ENCODE measurements at places on chromosomes 12 and 14. TPM values are rescaled to one million over a fixed set of nuclear protein-coding genes. Genes with fewer than 3 reads are reported as not detected.

DNA sequence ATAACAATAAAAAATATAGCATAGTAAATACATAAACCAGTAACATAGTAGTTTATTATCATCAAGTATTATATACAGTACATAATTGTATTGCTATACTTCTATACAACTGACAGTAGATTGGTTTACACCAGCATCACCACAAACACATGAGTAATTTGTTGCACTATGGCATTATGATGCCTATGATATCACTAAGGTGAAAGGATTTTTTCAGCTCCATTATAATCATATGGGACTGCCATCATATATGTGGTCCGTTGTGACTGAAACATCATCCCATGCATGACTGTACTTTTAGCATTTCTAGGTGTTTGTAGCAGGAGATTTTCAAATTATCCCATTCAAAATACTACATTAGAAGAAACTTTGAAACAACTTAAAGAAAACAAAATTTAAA lies 77.8 kb downstream of the IFT81 start:
- DNase-seq = no peak

DNA sequence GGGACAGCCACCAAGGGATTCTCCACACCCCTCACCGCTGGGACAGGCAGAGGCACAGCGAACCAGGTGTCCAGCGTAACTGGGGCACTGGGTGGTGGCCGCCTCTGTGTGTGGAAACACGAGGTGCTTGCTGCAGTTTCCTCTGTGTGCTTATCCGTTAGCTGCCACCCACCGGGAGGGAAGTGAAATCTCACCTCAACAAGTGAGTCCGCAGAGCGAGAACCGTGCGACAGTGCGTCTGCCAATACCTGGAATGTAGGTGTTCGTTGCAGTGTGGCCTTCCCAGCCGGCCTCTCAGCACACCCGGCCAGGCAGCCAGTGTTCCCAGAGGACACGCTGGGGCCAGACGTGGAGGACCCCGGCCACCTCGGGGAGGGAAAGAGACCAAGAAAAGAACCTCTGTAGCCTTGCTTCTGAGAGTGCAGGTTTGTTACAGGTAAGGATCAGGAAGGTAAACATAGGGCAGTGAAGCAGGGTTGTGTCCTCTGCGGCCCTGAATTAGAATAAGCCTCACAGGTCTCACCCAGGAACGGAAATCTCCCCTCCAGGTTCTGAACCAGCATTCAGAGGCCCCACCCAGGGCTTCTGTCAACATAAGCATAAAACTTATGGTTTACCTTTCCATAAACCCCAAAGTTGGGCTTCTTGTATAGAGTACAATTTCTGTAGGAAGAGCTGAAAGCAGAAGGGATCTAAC lies 1.5 kb downstream of the BCL2L14 start:
- DNase-seq = no peak

- DNase-seq = no peak
These were observed 17.9 kb downstream of the RAD52 start for GRCh38 chr12:931591-931990.

The SLC22A17 gene
- total RNA-seq = 53.7 TPM

The KNTC1 gene
- 36.0 TPM for total RNA-seq

The SOX5 gene
- 42.1 TPM for total RNA-seq

The INHBE gene
- total RNA-seq = not detected

DNA sequence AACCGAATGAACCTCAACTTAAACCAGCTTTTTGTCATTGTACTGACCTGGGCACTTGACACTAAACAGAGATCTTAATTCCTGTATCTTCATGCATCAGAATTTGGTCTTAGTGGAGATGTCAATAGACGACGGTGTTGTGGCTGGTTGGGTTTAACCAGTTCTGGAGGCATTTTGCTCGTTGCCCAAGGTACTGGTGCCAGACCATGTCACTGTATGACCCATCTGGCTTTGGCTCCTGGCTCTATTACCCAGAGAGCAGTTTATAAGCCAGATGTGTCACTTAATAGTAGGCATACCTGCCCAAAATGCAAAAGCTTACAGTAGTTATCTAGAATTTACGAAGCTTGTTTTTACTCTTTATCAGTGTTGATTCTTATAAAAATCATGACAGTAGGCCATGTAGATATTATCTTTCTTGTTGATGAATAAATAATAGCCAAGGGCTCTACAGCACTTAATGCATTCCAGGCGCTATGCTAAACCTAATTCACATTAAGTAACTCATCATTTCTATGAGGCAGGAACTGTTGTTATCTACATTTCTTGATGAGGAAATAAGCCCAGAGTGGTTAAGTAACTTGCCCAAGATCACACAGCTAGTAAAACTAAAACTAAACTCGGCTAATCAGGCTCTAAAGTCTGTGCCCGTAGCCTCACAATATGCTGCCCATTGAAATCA lies 179.7 kb upstream of the HIF1A start:
- DNase-seq = no peak

DNA sequence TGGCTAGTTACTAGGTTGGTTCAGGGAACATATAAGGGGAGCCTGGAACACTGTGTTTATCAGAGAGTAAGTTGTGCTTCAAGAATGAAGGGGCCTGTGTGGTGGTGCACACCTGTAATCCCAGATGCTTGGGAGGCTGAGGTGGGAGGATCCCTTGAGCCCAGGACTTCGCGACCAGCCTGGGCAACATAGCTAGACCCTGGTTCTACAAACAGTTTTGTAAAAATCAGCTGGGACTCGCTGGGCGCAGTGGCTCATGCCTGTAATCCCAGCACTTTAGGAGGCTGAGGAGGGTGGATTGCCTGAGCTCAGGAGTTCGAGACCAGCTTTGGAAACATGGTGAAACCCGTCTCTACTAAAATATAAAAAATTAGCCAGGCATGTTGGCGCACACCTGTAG lies 42.1 kb upstream of the GPR132 start:
- DNase-seq = no peak

- DNase-seq = no peak
These were observed 606 bp downstream of the TNFAIP2 start for GRCh38 chr14:103123634-103124500.

DNA sequence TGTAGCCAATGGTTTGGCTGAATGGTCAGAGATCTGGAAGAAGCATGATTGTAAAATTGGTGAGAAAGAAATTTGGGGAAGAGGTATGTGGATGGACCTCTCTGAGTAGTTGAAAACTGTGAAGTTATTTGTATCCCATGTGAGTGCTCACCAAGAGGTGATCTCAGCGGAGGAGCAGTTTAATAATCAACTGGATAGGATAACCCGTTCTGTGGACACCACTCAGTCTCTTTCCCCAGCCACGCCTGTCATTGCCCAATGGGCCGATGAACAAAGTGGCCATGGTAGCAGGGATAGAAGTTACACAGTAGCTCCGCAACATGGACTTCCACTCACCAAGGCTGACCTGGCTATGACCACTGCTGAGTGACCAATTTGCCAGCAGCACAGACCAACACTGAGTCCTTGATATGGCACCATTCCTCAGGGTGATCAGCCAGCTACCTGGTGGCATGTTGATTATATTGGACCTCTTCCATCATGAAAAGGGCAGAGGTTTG lies 257.4 kb upstream of the ATXN7L3B start:
- no peak for DNase-seq

The WBP11 gene
- 20.3 TPM for total RNA-seq

The TAS2R43 gene
- 5.2 TPM for total RNA-seq

The LBHD2 gene
- total RNA-seq = not detected

GRCh38 chr14:90649083-90649482 lies 167.1 kb downstream of the TTC7B start:
- DNase-seq = no peak

DNA sequence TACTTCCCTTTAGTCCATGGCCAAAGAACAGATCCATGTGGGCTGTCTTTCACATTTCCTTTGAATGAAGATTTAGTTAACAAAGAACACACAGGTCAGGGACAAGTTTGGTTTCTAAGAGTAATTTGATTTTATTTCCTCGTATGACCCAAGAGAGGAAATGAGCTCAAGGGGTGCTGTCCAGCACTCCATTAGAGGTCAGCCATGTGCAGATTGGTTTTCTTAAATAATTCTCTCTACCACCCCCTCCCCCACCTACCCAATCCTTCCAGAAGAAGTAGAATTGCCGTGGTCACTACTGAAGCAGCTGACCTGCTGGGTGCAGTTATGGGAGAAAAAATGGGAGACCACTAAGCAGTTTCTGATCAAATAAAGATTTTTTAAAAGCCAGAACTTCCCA lies 13.9 kb upstream of the OAS1 start:
- DNase-seq = no peak

DNA sequence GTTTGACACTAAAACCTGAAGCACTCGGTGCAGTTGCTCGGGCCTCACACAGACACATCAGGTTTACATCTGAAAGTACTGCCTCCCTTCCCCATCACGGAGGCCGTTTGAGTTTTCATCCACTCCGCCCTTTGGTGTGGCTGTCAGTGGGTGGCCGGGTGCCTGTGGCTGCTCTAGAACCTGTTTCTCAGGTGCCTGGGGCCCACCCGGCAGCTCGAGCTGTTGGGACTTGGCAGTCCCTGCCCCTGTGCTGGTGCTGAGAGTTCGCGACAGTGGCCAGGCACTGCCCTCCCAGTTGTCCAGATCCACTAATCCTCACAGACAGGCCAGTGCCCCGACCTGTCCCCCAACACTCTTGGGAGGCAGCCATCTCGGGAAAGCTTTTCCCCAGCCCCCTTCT lies 22.4 kb downstream of the XRCC3 start:
- no peak for DNase-seq

- DNase-seq = peak; percentile 75
These were observed 33.2 kb downstream of the WBP11 start for GRCh38 chr12:14769969-14770495.

The WSCD2 gene
- total RNA-seq = 0.44 TPM

GRCh38 chr14:32330351-32331111 lies 1.4 kb downstream of the AKAP6 start:
- DNase-seq = no peak

- no peak for DNase-seq
These were observed 52.5 kb downstream of the LMO3 start for GRCh38 chr12:16553457-16553856.

The RD3L gene
- not detected for total RNA-seq

DNA sequence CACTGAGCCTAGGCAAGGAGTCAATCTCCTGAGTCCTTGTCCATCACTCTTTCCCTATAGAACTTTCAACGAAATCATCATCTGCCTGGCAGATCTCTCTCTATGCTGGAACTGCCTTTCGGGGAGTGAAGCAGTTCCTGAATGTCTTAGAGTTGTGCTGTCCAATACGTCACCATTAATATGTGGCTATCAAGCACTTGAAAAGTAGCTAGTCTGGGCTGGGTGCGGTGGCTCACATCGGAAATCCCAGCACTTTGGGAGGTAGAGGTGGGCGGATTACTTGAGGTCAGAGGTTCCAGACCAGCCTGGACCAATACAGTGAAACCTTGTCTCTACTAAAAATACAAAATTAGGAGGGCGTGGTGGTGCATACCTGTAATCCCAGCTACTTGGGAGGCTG lies 35.1 kb downstream of the NRDE2 start:
- no peak for DNase-seq

The TMCC3 gene
- 8.9 TPM for total RNA-seq

DNA sequence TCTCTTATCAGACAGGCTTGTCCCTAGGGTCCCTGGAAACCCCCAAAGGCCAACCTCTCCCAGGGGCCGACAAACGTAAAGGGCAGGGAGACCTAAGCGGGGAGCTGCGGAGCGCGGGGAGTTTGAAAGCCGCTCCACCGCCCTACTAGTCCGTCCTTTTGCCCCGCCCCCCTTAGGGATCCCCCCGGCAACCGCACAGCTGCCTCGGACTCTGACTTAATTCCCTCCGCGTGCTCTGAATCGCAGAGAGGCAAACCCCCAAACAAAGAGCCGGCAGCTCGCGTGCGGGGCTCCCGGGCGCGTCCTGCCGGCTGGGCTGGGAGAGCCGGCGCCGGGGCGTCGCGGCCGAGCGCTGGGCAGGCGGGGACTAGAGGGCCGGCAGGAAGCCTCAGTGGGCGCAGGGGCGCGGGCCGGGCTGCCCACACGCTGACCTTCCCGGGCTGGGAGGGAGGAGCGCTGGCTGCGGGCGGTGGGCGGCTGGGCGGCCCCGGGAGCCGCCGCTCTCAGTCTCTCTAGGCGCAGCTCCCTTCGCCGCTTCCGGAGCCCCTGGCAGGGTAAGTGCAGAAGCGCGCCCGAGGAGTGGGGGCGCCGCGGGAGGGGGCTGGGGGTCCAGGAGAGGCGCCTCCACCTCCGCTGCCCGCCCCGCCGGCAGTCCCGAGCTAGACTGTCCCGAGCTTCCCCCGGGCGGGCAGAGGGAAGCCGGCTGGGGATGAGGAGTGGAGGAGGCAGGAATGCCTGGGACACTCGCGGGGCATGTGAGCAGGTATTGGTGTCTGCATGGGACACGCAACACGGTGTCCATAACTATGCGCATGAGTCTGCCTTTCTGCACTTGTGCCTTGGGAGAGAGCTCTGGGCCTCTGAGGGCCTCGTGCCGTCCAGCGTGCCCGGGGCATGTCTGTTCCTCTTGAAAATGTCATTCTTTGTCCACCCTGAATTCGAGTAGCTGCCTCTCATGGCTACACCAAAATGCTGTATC lies at the start of gene TSPAN11:
TSS of gene TSPAN11 (plus strand) at position 506 of the 979 bp plus-strand sequence. CDS start 27,244 bp downstream, outside the sequence.
- DNase-seq = no peak

DNA sequence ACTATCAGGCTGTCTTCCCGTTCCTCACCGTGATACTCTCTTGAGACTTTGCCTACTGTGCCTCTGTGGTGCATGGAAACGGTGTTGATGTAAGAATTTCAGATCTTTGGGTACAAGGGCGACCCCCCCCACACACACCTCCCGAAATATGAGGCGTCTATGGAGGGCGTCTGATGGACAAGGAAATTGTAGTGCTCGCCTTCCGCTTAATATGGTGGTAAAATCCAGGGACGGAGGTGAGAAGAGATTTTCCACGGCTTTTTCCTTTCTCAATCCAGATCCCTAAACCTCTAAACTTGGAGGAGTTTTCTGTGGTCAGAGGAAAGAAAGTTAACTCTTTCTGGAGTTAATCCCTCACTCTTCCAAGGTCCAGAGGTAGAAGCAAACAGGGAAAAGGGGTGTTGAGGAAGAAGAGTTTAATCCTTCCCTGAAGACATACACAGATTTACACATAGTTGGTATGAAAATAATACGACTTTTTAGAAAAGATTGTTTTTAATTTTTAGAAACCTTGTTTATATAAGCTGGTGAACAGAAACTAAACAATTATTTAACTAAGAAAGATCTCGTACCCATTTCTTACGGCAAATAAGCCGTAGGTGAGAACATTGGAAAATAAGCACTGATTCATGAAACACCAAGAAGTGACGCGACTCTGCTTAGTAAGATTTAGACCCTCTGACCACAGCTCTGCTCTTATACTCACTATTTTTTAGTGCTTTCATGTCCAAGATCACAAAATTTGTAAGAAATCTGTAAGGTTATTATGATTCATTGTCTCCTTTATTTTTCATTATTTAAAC lies 23.1 kb upstream of the RNASE12 start:
- no peak for DNase-seq

DNA sequence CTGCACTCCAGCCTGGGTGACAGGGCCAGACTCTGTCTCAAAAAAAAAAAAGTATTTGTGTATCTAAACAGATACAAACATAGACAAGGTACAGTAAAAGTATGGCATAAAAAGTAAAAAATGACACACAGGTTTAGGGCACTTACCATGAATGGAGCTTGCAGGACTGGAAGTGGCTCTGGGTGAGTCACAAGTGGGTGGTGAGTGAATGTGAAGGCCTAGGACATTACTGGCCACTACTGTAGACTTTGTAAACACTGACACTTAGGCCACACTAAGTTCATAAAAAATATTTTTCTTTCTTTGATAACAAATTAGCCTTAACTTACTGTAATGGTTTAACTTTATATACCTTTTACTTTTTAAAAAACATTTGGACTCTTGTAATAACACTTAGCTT lies 38.0 kb upstream of the EIF5 start:
- no peak for DNase-seq
